Dermis blood vessel endothelial cell (primary cell): ENCODE measurements at places on chromosomes 7 and 10. TPM values are rescaled to one million over a fixed set of nuclear protein-coding genes. Genes with fewer than 3 reads are reported as not detected.

DNA sequence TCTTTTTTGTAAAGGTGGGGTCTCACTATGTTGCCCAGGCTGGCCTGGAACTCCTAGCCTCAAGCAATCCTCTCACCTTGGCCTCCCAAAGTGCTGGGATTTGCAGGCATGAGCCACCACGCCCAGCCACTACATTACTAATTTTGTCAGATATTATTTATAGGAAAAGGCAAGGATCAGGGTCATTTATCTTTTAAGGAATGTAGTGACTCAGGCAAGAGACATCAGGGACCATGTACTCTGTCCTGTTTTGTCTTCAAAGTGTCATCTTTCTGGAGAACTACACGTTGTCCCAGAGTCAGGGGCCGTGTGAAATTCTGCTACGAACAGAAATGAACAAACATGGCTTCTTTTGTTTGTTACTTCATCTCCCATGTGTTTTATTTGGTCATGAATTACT is 105.3 kb downstream of the NPTX2 start:
- no peak for DNase-seq

DNA sequence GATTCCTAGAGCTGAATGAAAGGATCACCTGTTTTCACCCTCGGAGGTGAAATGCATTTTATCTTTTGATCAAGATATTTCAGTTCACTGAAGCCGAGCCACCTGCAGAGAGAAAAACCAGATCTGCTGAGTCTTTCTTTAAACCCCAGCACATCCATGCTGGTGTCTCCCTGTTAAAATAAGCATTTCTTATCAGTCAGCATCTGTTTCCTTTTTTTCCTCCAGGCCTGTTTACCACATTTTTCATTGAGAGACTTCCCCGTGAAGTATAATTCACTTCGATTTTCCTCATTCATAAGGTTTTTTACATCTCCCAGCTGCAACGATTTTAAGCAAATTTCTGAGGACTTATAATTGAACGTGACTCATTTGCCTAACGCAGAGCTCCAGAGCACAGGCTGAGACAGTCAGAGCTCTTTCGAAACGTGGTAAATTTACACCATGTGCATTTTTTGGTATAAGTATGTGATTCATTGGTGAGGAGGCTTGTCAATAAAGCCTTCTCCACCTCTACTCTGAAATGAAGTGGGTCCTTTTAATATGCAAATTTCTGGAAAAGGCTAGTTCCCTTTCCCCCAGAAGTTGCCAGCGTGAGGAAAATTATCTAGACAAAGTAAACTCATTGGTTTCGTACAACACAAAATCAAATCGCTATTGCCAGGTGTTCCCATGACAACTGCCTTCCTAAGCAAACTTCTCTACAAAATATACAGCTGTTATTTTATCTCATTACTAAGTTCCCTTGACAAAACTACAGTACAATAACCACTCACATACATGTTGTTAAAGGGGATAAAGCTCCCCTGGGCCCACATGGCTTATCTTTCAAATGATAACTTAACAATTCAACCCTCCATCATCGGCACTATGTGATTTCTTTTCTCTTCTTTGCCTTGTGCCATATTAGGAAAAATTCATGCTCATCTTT is 374.8 kb upstream of the AKR1E2 start:
- peak; percentile 90 for DNase-seq

- DNase-seq = no peak
Measured at GRCh38 chr7:66198956-66199355, 6.2 kb upstream of the TPST1 start.

- peak; percentile 85 for DNase-seq
Measured at GRCh38 chr10:34655286-34656170, 159.6 kb downstream of the PARD3 start.

The GGCT gene
- 28.6 and 35.6 TPM in 2 replicates for total RNA-seq
